GM23248 (cell line): ENCODE measurements at places on chromosomes 16 and 17.

DNA sequence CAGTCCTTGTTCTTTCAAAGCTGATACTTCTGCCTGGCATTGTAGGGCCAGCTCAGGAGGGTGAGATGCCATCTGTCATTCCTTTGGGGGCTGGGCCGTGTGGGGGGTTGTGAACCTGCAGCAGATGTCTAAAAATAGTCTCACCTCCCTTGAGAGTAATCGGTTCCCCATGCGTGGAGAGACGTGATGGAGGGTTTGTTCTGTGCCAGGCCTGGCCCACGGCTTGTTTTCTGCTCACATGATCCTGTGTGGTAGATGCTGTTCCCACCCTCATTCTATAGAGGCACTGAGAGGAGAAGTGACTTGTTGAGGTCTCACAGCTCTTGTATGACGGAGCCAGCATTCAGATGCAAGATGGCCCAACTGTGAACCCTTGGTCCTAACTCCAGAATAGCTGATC, 4.6 kb downstream of the IRF8 start:
- DNase-seq = no peak

DNA sequence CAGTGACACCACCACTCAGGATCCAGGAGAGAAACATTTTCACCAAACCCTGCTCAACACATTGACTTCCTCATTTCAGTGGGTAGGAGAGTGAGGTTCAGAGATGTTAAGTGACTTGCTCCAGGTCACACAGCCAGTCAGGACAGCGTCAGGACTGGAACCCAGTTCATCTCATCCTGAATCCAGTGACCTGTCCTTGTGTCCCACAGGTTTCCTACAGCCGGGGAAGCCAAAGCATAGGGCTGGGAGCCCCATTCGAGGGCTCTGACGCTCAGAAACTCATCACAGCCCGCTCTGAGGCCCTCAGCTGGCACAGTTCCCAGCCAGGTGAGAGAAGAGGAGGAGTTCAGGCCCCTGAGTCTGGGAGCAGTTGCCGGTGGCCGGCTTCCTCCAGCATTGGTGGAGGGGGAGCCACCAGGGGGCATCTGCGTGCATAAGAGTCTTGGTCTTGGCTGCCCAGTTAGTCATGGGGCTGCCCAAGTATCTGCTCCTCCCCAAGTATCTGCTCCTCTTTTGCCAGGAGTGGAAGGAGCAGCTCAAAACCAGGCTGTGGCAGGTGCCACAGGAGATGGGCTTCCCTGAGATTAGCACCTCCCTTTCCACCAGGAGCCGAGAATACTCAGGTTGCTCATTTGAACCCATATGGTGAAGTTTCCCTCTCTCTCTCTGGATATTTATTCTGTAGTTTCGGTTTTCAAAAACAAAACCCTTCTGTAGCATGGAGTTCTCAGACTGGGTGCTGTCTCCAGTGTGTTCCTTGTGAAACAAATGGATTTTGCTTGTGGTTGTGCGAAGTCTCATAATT, 56.0 kb downstream of the TNFRSF13B start:
- DNase-seq = peak; percentile 79

- peak; percentile 93 for DNase-seq
Observed at GRCh38 chr16:89574681-89575246, 794 bp upstream of the CPNE7 start.

DNA sequence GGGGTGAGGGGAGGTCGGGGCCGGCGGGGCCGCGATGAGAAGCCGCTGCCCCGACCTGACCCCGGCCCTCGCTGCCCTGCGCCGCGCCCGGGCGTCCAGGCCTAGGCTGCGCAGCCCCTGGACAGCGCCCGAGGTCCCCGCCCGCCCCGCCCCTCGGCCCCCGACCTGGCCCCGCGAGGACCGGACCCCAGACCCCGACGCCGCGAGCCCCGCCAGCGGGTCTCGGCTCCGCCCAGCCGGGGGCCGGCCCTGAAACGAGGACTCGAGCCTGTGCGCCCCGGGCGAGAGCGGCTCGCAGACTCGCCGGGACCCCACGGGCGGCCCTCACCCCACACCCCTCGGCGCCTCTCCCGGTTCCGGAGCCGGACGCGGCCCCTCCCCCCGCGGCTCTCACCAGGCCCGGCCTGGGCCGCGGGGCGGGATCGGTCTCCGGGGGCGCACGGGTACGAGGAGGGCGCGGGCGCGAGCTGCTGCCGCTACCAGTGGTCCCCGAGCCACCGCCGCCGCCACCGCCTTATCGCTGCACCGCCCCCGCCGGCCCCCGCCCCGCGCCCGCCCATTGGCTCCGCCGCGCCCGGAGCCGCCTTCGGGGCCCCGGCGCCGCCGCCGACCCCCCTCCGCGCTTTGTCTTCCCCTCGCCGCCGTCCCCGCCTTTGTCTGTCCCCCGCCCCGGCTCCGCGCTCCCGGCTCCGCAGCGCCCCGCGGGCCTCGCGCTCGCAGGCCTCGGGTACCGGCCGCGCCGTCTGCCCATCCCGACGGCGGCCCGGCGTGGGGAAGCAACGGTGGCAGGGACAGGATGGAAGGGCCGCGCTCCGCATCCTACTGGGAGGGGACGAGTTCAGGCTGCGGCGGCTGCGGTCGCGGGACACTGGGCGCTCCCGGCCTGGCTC, at the start of gene LIMD2:
TSS of gene LIMD2 (minus strand) at position 488 of the 890 bp plus-strand sequence. CDS start 827 bp downstream, outside the sequence.
- peak; percentile 58 for DNase-seq

DNA sequence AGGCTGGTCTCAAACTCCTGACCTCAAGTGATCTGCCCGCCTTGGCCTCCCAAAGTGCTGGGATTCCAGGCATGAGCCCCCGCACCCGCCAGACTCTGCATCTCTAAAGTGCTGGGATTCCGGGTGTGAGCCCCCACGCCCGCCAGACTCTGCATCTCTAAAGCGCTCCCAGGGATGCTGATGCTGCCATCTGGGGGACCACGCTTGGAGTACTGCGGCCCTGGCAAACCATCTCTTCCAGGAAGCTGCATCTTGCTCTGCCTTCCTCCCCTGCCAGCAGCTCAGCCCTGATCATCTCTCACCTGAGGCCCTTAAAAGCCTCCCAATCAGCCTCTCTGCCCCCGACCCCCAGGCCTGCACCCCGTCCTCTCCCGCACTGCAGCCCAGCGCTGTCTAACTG, 4.1 kb downstream of the CEP295NL start:
- no peak for DNase-seq

- DNase-seq = no peak
Observed at GRCh38 chr17:17090642-17091103, 48.4 kb downstream of the MPRIP start.

GRCh38 chr16:28933171-28933570, 1.4 kb downstream of the CD19 start:
- no peak for DNase-seq

DNA sequence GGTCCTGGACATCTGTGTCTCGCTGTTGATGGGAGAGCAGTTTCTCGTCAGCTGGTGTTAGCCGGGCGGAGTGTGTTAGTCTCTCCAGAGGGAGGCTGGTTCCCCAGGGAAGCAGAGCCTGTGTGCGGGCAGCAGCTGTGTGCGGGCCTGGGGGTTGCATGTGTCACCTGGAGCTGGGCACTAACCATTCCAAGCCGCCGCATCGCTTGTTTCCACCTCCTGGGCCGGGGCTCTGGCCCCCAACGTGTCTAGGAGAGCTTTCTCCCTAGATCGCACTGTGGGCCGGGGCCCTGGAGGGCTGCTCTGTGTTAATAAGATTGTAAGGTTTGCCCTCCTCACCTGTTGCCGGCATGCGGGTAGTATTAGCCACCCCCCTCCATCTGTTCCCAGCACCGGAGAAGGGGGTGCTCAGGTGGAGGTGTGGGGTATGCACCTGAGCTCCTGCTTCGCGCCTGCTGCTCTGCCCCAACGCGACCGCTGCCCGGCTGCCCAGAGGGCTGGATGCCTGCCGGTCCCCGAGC, 17.9 kb downstream of the GAA start:
- DNase-seq = no peak

DNA sequence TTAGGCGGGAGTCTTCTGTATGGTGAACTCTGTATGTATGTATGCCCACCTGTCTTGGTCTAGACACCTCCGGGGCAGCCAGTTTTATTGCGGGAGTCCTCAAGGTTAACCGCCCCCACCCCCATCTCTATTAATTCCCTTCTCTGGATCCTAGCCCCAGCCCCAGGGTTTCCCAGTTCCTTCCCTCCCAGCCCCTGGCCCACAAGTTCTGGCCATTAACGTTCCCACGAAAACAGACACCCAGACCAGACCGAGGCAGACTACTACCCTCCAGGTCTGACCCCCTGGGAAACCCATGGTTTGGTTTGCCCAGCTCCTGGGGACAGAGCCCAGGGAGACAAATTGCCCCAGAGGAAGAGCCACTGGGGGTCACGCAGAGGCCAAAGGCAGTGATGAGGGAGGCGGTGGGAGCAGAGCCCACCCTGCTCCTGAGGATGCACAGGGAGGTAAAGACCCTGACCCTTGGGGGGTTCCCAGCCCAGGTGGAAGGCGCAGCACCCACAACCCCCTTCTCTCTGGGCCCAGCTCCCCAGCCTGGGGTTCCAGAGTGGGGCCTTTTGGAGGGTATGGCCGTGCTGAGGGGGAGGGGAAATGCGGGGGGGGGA, 8.5 kb downstream of the TBKBP1 start:
- no peak for DNase-seq

- no peak for DNase-seq
Observed at GRCh38 chr16:27481282-27481934, 68.3 kb downstream of the GTF3C1 start.

GRCh38 chr17:67421869-67422273, 44.8 kb downstream of the PITPNC1 start:
- peak; percentile 97 for DNase-seq

DNA sequence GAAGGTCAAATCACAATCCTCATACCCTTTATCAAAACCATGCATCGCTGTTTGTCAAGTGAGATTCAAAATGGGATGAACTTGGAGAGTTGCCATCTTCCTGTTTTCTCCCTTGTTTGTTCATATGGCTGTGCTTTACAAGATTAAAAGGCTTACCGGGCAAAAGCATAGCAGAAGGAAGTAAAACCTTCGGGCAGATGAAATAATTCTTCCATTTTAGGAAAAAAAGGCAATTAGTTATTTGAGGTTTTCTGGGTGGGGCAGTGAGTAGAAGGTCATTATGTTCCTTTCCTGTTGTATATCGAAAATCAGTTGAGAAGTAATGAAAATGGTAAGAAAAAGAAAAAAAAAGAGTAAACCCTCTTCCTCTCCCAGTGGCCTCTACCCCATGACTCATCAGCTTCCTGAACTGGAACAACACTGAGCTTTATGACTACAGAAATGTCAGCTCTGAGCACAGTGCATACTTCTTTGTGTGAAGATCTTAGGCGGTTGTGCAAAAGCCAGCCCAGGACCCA, 369.2 kb downstream of the CDH13 start:
- DNase-seq = peak; percentile 89

DNA sequence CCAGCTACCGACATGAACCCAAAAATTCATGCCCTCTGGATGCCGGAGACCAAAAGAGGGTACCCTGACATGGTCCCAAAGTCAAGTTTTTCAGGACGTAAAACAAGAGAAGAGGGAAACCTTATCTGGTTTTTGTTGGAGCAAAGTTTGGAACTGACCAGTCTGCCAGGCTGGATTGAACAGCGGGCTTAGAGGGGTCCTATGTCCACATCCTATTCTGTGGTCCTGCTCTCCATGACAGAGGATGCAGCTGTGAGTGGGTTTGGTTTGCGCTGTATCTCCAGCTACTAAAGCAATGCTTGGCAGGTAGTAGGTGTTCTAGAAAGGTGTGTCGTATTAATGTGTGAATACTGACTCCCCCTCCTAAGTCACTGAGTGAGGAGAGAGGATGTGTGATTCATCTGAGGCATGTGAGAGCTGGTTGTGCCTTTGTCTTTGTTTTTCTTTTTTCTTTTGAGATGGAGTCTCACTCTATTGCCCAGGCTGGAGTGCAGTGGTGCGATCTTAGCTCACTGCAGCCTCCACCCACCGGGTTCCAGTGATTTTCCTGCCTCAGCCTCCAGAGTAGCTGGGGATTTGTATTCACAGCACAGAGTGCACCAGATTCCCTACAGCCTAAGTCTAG, 31.0 kb downstream of the PMM2 start:
- DNase-seq = peak; percentile 37

DNA sequence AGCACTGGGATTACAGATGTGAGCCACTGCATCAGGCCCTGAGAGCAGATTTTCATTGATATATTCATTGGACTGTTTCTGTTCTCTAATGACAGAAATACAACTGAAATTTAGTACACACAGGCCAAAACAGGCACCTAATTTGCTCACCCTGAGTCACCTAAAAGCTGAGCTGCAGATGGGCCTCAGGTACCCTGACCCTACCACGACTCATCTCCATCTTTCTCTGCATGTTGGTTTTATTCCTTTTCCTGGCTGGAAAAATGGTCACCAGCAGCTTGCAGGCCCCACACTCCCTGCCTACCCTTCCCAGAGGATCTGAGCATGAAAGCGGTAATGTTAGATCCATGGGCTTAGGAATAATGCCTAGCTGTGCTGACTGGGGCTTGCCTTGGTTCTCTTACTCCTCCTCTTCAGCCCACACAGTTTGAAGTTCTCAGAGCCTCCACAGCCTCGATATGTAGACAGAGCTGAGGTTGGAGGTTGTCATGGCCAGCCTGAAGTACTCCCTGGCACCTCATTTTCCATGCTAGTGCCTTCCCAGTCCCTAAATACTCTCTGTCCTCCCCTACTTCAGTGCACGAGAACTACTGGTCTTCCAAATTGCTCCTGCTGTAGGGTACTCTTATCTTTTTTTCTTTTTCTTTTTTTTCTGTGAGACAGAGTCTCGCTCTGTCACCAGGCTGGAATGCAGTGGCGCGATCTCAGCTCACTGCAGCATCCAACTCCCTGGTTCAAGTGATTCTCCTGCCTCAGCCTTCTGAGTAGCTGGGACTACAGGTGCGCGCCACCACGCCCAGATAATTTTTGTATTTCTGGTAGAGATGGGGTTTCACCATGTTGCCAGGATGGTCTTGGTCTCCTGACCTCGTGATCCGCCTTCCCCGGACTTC, 51.1 kb downstream of the CENPV start:
- DNase-seq = peak; percentile 5

DNA sequence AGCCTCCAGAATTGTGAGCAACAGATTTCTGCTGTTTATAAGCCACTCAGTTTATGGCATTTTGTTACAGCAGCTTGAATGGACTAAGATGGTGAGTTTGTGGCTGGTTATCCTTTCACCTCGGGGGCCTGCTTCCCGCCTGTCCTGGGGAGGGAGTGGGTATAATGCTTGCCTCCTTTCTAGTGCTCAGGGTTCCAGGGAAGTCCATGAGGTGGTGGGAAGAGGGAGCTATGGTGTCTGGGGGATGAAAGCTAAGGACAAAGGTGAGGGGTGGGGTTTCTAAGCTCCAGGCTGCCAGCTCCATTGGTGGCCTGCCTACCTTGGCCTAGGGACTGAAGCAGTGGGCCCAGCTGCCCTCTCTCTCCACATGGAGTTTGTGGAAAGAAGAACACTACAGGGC, 50.2 kb upstream of the SDK2 start:
- DNase-seq = no peak

- DNase-seq = no peak
Observed at GRCh38 chr16:66263973-66264310, 102.5 kb upstream of the CDH5 start.

DNA sequence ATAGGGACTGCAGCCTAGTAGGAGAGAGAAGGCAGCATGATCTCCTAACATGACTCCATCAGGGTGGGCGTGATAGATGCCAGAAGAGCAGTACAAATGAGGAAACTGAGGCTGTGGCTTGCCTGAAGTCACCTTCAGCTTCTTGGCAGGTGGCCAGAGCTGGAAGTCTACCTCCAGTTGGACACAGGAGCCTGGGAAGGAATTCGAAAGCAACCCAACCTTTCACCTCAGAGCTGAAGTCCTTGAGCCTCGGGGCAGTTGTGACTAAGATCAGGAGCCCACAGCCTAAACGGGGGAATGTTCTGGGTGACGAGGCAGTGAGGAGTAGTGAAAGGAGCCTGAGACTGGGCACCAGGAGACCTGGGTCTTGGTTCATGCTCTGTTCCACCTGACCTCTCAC, 9.4 kb upstream of the SLC52A1 start:
- DNase-seq = no peak
